ENCODE measurements at places on chromosomes 3 and 15.

GRCh38 chr3:16122155-16122554, 52.3 kb upstream of the GALNT15 start:
- no peak for DNase-seq

DNA sequence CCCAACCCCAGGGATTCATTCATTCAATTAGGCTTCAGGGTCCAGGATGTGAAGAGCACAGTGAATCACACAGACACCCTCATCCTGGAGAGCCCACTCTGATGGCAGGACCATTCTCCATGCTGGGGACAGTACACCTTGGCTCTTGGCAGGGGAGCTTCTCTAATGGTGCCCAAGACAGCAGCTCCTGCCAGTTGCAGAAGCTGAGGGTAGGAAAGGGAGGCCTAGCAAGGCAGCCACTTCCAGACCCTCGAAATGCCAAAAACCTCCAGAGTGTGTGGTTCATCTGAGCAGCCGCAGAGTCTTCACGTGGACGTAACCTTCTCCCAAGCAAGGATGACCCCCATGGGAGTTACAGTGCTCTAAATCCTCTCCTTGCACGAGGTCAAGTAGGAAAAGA, 186.2 kb downstream of the XXYLT1 start:
- no peak for DNase-seq

DNA sequence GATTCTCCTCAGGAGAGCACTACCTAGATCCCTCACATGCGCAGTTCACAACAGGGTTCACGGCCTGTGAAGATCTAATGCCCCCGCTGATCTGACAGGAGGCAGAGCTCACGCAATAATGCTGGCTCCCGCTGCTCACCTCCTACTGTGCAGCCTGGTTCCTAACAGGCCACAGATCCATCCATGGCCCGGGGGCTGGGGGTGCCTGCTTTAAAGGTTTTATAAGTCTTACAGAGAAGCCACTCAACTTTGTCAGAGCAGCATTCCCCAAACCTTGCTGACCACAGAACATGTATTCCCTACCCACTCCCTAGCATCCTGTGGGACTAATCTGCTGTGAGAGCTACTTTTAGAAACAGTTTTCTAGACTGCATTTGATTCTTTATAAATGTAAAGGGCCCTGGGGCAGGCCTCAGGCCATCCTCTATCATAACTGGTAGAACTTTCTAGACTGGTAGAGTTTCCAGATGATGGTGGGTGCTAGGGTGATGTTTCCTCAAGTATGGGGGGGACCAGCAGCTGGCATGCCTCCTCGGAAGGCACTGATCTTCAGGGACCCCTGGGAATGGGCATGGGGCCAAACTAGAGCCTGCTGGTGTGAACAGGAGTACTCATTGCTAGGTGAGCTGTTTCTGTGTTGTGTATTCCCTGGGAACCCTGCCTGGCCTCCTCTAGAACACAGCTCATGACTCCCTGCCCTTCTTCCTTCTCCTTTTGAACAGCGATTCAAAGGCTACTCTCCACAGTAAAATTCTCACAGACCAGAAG, 25.7 kb upstream of the RAD18 start:
- no peak for DNase-seq

DNA sequence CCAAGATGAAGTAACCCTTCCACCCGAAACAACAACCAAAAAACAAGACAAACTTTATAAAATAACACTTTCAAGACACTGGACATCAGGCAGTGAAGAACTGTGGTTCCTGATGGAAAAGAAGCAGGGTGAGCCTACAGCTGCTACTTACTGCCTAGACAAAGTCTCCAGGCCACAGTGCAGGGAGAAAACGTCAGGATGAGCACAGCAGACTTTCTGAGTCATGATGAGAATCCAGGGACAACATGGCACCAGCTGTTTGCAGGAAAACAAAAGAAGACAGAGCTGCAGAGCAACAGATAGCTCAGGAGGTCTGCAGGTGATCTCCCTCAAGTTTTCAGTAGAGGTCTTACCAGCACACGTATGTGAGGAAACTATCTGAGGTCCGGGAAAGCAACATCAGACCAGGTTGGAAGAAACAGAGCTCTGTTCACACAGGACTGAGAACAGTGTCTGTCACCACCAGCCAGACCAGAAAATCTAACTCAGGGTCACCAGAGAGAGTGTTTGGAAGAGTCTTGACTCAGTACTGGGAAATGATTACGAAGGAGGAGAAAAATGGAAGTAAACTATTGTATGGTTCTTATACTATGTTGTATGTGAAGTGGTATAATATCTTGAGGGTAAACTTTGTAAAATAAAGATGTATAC, 108.9 kb downstream of the ANO10 start:
- DNase-seq = no peak

DNA sequence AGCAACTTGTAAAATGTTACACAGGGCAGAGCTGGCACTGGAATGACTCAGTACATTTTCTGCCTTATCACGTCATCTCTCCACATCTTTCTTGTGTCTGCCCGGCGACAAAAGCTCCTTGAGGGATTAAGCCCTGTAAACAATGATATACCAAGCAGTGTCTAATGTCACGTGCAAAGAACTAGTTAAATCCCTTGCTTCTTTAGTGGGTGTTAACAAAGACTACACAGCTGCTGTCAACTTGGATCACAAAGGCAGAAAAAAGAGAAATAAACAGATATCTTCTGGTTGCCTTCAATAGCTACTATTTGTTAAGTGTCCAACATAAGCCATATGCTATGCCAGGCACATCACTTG, 48.1 kb upstream of the FRMD4B start:
- no peak for DNase-seq

DNA sequence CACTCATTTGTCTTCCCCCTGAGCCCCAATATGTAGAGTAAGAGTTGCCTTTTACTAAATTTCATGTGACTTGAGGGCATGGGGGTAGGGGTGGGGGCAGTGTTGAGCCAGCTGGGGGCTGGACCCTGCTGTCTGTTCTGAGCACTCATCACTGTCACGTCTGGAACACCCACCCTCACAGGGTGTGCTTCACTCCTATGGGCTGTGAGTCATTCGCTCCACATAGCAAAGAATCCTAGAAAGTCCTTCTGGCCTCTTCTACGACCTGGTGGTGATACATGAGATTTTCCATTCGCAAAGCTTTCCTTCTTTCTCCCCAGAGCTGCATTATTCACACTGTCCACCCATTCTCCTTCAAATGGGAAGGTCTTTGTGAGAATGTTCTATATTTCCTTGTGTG, 43.6 kb upstream of the MGLL start:
- DNase-seq = no peak

DNA sequence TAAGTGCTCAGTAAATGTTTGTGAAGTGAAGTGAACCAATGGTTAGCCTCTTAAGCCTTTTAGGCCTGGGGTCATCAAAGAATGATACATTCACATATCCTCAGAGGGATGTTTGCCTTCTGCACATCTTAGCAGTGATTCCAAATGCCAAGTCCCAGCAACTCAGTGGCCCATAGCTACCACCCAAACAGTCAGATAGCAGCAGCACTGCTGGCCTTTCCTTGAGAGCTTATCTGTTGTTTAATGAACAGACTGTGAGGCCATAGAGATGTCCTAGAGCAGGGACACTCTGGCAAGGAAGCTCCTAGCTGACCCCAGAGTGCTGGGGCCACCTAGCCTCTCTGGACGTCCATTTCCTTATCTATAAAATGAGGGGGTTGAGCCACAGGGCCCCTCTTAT, 86.8 kb downstream of the CYP19A1 start:
- DNase-seq = no peak

DNA sequence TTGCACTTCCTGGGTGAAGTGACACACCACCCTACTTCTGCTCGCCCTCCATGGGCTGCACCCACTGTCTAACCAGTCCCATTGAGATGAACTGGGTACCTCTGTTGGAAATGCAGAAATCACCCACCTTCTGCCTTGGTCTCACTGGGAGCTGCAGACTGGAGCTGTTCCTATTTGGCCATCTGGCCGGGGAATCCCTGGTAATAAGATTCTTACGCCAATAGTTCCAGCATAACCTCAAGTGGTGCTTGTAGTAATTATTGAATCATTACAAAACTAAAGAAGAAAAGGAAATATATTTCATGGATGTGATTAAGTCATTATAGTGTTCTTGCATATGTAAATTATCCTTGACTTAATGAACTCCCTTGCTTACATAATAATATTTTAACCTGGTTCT, 841.9 kb downstream of the CADM2 start:
- DNase-seq = no peak

DNA sequence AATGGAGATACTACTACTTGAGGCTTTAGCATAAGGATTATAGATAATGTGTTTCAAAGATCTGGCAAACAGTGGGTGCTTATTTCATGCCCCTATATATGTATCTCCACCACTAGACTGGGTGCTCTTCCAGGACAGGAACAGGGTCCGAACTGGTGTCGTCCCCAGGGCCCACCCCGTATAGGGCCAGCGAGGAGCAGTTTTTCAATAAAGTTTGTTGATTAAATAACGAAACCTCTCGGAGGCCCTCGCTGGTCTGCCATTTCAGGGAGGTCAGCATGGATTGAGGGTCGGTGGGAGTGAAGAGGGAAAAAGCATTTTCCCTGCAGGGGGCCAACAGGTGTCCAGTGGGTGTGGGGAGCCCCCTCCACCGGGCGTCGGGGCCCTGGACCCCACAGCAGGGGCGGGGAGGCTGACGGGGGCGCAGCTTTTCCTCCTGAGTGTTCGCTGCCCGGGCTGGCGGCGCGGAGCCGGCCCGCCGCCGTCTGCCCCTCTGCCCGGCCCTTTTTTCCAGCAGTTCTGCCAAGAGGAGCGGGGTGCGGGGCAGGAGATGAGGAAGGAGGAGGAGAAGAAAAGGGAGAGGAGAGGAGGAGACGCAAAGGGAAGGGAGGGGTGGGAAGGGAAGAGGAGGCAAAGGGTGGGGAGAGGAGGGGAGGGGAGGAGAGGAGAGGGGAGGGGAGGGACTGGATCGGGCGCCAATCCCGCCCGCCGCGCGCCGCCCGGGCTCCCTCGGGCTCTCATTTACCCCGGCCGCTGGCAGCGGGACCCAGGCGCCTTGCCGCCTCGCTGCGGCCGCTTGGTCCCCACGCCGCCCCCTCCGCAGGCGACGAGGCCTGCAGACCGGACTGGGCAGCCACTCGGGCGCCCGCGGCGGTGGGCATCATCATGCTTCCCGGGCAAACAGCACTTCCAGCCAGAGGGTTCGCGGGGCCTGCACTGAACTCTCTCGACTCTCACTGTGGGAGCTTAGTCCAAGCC, 66.3 kb downstream of the ISG20 start:
- no peak for DNase-seq

GRCh38 chr15:45328663-45329062, 49.7 kb downstream of the GATM start:
- no peak for DNase-seq

- no peak for DNase-seq
These were observed 44.0 kb downstream of the CHSY1 start for GRCh38 chr15:101207867-101208288.

DNA sequence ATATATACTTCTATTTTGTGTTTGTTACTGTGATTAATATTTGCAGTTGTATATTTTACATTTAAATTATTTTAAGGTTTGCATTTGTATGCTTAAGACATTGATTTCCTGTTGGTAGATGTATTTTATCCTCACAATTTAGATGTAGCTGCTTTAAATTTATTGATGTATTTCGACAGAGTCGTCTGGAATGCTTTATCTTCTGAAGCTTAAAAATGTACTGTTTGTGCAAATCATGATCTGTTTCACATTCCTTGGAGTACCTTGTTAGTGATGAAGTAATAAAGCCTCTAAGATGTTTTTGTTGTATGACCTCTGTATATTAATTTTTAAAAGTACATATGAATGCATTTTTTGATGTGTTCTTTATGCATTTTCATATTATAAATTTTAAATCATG, 1.9 kb downstream of the CHD2 start:
- no peak for DNase-seq

DNA sequence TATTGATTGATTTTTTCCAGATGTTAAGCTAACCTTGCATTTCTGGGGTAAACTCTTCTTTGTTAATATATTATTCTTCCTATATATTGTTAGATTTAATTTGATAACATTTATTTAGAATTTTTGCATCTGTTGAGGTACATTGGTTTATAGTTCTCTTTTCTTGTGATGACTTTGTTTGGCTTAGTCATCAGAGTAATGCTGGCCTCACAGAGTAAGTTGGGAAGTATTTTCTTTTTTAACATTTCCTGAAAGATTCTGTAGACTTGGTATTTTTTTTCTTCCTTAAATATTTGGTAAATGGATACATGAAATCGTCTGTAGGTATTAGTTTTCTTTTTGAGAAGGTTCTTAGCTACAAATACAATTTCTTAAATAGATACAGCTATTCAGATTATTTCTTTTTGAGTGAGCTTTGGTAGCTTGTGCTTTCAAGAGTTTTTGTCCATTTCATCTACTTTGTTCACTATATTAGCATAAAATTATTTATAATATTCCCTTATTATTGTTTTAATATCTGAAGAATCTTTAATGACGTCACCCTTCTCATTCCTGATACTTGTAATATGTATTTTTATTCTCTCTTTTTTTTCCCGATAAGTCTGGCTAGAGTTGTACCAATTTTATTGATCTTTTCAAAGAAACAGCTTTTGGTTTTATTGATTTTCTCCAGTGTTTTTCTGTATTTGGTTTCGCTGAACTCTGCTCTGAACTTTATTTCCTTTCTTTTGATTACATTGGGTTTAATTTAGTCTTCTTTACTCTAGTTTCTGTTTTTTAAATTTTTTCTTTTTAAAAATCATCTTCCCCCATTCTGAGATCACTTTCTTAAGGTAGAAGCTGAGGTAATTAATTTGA, 6.5 kb upstream of the HPS3 start:
- no peak for DNase-seq

DNA sequence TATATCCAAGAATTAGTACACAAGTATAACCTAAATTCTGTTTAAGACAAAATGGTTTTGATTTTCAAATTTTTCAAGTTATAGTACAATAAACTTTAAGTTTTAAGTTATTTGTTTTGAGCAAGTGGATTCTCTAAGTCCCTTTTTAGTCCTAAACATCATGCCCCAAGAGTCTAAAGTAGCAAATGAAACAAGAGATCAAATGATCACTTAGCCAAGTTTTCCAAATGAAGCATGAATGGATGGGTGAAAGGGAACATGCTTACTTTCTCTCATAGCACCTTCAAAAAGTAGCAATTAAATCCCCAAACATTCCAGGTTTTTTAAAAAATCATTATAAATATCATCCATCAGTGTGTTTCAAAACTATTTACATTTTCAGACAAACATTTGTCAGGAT, 19.5 kb downstream of the DLG1 start:
- no peak for DNase-seq

DNA sequence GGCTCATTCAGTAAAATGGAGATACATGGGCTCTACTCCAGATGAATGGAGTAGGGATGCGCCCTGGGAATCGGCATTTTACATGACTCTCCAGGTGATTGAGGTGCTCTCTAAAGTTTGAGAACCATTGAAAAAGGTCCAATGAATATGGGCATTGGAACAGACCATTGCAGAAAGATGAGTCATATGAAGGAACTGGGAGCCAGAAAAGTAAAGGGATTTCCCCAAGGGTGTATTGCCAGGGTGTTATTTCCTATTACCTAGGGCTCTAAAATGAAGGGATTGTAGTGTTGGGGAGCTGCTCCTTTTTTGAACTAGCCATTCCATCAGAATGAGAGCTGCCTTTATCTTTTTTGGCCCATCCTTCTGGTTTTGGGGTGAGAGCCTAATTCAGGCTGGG, 21.7 kb downstream of the CLDN11 start:
- DNase-seq = no peak

- DNase-seq = peak; percentile 93
These were observed at the start of gene AP2M1 for GRCh38 chr3:184174646-184175492. Gene AP2M1, plus strand, starts transcription at chr3:184174855. Its CDS starts 2,139 bp downstream, at chr3:184176994.
